ENCODE measurements at places on chromosomes 3 and 15.

- peaks cover 2% of the 10 kb centered on the region for H3K4me1 ChIP-seq
- no peak overlapping the region for H3K4me3 ChIP-seq
- H3K36me3 ChIP-seq: no peaks in the 10 kb centered on the region
- H3K27me3 ChIP-seq: no peaks in the 10 kb centered on the region
- no peak overlapping the region for H3K27ac ChIP-seq
Measured at GRCh38 chr3:169744366-169745054, 20.4 kb downstream of the TERC start.

DNA sequence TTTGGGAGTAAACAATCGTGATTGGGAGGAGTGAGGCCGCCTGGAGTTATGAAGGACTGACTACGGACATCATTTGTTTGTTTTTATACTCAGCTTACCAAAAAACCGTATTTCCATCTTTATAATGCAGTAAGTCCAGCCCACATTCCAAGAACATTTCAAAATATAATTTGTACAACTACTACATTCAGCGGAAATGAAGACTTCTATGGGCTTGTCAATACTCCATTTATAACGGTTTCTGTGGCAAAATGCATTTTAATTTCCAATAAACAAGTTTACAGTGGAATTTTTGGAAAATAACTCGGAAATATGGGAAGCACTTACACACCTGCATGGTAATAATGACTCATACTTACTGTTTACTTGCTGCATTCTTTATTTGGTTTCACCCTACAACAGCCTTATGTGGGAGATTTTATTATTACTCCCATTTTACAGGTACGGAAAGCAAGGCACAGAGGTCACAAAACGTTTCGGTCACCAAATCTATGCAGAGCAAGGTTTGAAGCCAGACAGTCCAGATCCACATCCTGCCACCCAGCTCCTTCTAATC lies 62.3 kb downstream of the LDHAL6B start:
- H3K27ac ChIP-seq: no peak overlapping the region
- DNase-seq: no peak
- no peaks in the 10 kb centered on the region for H3K27me3 ChIP-seq
- H3K4me1 ChIP-seq: peaks cover 17% of the 10 kb centered on the region
- H3K36me3 ChIP-seq: no peaks in the 10 kb centered on the region
- no peak overlapping the region for H3K4me3 ChIP-seq

DNA sequence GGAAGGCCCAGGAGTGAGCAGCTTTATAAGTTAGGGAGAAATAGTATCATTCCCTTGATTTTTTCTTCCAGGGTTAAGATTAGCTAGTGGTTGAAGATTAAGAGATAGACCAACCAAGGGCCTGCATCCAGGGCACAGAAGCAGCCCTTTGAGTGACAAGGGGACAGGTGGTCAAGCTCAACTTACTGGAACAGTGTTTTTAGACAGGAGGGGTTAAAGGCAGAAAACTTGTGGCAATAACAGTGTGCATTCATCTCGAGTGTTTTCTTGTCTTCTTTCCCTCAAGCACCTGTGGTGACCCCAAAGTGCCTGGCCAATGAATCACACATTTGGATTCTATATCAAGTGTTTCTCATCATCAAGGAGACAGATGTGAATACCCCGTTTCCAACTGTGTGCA lies 267.5 kb downstream of the PDCD6IP start:
- H3K27ac ChIP-seq: no peak overlapping the region
- H3K4me3 ChIP-seq: no peak overlapping the region
- peaks cover 41% of the 10 kb centered on the region for H3K4me1 ChIP-seq

GRCh38 chr3:177463863-177464262 lies 266.6 kb upstream of the TBL1XR1 start:
- no peak for DNase-seq
- no peak overlapping the region for H3K4me3 ChIP-seq
- no peaks in the 10 kb centered on the region for H3K36me3 ChIP-seq
- H3K27me3 ChIP-seq: no peaks in the 10 kb centered on the region
- H3K4me1 ChIP-seq: no peaks in the 10 kb centered on the region

GRCh38 chr15:91857772-91858171 lies 4.3 kb downstream of the SLCO3A1 start:
- H3K27me3 ChIP-seq: no peaks in the 10 kb centered on the region
- H3K27ac ChIP-seq: peak overlapping the region; percentile 100
- H3K4me1 ChIP-seq: peaks cover 79% of the 10 kb centered on the region
- DNase-seq: peak; percentile 80

DNA sequence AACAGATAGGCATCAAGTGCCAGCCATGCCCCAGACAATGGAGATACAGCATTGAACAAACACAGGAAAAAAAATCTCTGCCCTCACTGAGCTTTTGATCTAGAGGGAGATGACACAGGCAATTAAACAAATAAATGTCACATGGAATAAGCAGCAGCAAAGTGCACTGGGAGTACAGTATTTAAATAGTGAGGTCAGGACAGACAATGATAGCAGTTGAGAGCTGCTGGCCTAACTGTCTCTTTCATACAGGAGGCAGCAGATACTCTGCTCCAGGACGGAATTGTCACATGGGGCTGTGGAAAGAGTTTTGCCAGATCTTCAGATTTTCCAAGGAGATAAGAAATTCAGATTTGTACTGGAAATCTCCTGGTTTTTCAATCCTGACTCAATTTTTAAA lies 241.3 kb downstream of the THRB start:
- no peak overlapping the region for H3K27ac ChIP-seq
- H3K4me3 ChIP-seq: no peak overlapping the region
- DNase-seq: no peak
- H3K36me3 ChIP-seq: no peaks in the 10 kb centered on the region
- no peaks in the 10 kb centered on the region for H3K27me3 ChIP-seq

DNA sequence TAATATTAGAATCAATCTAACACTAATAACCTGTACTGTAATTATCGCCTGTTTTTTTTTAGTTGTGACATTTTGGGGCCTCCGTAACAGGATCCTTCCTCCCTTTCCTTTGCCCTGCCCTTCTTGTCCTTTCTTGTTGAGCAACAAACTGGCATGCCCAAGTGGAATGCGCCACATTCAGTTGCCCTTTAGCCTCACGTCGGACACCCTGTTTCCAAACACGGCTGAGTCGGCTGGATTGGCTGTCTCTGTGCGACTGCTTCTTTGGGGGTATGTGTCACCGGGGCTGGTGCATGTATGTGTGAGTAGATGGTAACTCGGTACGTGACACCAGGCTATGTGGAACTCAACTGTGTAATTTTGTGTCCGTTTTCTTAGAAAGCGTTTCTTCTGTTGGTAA lies 24.1 kb downstream of the TRAK1 start:
- no peak overlapping the region for H3K27ac ChIP-seq
- peaks cover 29% of the 10 kb centered on the region for H3K4me1 ChIP-seq
- no peak overlapping the region for H3K4me3 ChIP-seq
- H3K27me3 ChIP-seq: no peaks in the 10 kb centered on the region
- no peak for DNase-seq
- H3K36me3 ChIP-seq: no peaks in the 10 kb centered on the region

- H3K27me3 ChIP-seq: no peaks in the 10 kb centered on the region
- H3K36me3 ChIP-seq: no peaks in the 10 kb centered on the region
- H3K4me3 ChIP-seq: no peak overlapping the region
- no peak for DNase-seq
Measured at GRCh38 chr3:127423856-127424765, 136.3 kb upstream of the PRR20G start.

DNA sequence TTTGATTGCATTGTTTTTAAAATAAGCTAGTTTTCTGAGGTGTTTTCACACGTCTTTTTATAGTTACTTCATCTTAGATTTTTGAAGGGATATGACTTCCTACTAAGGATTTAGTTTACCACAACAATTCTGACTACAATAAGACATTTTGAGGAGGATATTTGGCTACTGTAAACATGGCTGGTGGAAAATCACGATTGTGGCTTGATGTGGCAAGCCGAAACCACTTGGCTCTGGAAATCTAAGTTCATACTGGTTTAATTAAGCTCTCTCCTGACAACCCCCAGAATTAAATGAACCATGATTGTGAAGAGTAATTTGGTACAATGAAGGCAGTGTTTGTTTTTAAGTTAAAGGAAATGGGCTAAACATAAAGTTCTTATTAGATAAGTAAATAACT lies 30.8 kb downstream of the ST3GAL6 start:
- no peaks in the 10 kb centered on the region for H3K27me3 ChIP-seq
- H3K27ac ChIP-seq: no peak overlapping the region
- no peaks in the 10 kb centered on the region for H3K4me1 ChIP-seq
- H3K4me3 ChIP-seq: no peak overlapping the region
- no peaks in the 10 kb centered on the region for H3K36me3 ChIP-seq

GRCh38 chr15:77118882-77119321 lies 48.0 kb upstream of the TSPAN3 start:
- H3K4me1 ChIP-seq: no peaks in the 10 kb centered on the region
- H3K4me3 ChIP-seq: no peak overlapping the region
- H3K27me3 ChIP-seq: no peaks in the 10 kb centered on the region
- DNase-seq: peak; percentile 79
- no peaks in the 10 kb centered on the region for H3K36me3 ChIP-seq

DNA sequence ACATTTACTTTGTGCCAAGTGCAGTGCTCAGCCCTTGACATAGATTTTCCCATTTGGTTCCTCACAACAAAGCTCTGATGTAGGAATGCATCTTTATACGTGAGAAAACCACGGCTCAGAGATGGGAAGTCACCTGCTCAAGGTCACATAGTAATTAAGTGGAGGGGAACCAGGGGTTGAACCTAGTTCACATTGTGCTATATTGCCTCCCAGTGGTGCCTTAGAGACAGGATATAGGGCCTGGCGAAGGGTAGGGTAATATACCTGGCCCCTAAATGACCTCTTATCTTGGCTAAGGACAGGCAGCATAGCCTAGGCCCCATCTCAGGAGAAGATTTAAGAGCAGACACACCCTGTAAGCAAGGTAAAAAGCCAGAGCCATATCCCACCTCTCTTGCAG lies 71.5 kb downstream of the FOXP1 start:
- peak; percentile 88 for DNase-seq
- H3K4me3 ChIP-seq: no peak overlapping the region
- H3K27me3 ChIP-seq: no peaks in the 10 kb centered on the region
- peaks cover 81% of the 10 kb centered on the region for H3K4me1 ChIP-seq
- 0 out of 2 replicates have a peak, but pooled peaks cover 6% of the 10 kb centered on the region for H3K36me3 ChIP-seq

- no peak for DNase-seq
- H3K27ac ChIP-seq: no peak overlapping the region
- no peak overlapping the region for H3K4me3 ChIP-seq
Measured at GRCh38 chr3:194321693-194322640, 29.2 kb downstream of the CPN2 start.

- no peak overlapping the region for H3K27ac ChIP-seq
- H3K27me3 ChIP-seq: no peaks in the 10 kb centered on the region
- H3K4me1 ChIP-seq: no peaks in the 10 kb centered on the region
Measured at GRCh38 chr3:129961141-129961541, 13.4 kb upstream of the TRH start.

DNA sequence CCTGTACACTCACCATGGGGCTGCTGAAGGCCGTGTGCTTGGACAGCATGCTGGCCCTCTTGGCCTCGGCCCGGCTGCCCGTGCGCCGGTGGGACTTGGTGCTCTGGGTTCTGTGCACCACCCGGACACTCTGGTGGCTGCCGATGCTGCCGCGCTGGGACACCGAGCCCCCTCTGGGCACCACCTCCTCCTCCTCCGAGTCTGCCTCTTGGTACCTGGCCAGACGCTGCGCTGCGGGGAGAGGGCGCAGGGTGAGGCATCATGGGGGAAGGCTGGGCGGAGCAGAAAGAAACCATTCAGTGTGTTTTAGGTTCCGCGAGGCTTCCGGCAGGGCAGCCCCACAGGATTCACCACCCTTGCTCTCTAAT lies 145.0 kb downstream of the ATP10A start:
- H3K4me3 ChIP-seq: no peak overlapping the region
- H3K27ac ChIP-seq: no peak overlapping the region
- no peaks in the 10 kb centered on the region for H3K4me1 ChIP-seq
- no peaks in the 10 kb centered on the region for H3K36me3 ChIP-seq

DNA sequence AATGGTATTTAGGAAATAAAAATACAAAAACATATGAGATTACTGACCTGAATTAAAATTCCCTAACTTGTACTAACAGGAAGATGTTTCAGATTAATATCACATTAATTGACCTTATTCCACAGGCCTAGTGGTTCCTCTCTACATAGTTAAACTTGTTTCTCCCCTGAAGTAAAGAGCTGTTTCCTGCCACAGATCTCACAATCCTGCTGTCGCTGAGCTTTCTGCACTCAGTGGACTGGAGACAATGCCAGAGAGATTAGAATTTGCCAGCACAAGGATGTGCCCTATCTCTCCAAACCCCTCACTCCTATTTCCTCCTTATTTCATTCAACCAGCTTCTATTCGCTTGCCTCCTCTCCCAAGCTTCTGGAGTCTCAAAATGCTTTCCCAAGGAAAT lies 130.6 kb downstream of the CTNNB1 start:
- H3K4me3 ChIP-seq: no peak overlapping the region
- no peak for DNase-seq
- H3K36me3 ChIP-seq: no peaks in the 10 kb centered on the region
- H3K4me1 ChIP-seq: no peaks in the 10 kb centered on the region
- no peak overlapping the region for H3K27ac ChIP-seq

DNA sequence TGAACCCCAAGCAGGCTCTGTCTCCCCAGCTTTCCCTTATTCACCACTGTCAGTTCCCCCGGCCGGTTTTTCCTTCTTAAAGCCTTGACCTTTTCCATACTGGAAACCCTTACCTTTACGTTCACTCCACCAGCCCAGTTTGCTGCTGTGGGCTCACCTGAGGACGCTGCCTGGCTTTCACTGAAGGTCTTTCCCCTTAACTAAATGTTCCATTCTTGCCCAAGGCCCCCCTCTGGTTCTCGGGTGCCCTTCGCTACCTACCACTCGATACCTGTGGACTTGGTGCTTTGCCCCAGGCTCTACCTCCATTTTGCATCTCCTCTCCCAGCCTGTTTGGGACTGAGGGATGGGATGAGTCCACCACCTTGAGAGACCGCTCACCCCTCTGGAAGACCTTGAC lies 851 bp downstream of the AP2M1 start:
- DNase-seq: peak; percentile 64
- peaks cover 24% of the 10 kb centered on the region for H3K36me3 ChIP-seq
- H3K27me3 ChIP-seq: no peaks in the 10 kb centered on the region
- H3K4me3 ChIP-seq: peak overlapping the region; percentile 86
- H3K4me1 ChIP-seq: peaks cover 27% of the 10 kb centered on the region

DNA sequence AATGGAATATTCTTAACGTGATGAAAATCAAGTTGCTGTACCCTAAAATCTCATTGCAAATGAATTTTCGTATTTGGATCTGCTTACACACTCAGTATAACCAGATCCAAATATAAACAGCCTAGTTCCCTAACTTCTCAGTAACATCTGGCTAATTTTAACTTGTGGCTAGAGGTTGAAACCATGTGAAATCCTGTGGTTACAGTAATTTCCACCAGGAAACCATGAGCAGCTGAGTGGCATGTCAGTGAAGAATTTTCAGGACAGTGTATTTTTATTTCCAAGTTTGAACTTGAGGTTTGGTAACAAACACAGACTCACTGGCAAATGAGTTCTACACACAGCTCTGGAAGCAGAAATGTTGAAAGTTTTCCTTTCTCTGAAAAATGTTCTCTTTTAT lies 754.1 kb downstream of the NR2F2 start:
- no peaks in the 10 kb centered on the region for H3K36me3 ChIP-seq
- H3K27me3 ChIP-seq: no peaks in the 10 kb centered on the region
- no peak overlapping the region for H3K4me3 ChIP-seq
- DNase-seq: no peak
